ENCODE measurements at places on chromosomes 12 and 14. TPM values are rescaled to one million over a fixed set of nuclear protein-coding genes. Genes with fewer than 3 reads are reported as not detected.

- DNase-seq: peak; percentile 51
Observed at GRCh38 chr12:105945880-105946279, 192.9 kb downstream of the NUAK1 start.

The SYNDIG1L gene
- total RNA-seq: not detected

- DNase-seq: no peak
Observed at GRCh38 chr14:104966261-104966865, 11.8 kb downstream of the AHNAK2 start.

The MIP gene
- not detected for total RNA-seq

The KRT6A gene
- not detected for total RNA-seq

- peak; percentile 57 for DNase-seq
Observed at GRCh38 chr12:86948851-86949250, 692.7 kb upstream of the MGAT4C start.

DNA sequence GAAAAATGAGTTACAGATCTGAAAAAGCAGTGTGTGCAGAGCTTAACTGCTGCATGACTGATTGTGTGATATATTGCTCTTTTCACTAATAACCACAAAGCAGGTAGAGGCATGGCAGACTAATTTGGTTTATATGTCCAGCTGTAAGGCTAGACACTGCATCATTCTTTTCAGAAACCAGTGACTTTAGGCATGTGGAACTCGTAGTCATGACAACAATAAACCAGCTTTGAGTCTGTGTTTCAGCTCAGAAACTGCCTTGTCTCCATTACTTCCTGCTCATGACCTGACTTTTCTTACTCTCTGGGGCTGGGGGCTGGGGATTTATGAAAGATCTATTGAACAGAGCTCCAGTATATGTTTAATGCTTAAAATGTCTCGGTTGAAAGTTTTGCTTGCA lies 146.8 kb upstream of the LRIG3 start:
- DNase-seq: peak; percentile 62

The GLT8D2 gene
- 25.3 TPM for total RNA-seq
